Activated CD4-positive, alpha-beta memory T cell treated with anti-CD3 and anti-CD28 coated beads for 36 hours (primary cell): ENCODE measurements at places on chromosomes 6 and 20. TPM values are rescaled to one million over a fixed set of nuclear protein-coding genes. Genes with fewer than 3 reads are reported as not detected.
A peak's percentile ranks its signal among the peaks of the same experiment; 100 is the strongest.

BAK1 gene
- 57.7 TPM for total RNA-seq

DNA sequence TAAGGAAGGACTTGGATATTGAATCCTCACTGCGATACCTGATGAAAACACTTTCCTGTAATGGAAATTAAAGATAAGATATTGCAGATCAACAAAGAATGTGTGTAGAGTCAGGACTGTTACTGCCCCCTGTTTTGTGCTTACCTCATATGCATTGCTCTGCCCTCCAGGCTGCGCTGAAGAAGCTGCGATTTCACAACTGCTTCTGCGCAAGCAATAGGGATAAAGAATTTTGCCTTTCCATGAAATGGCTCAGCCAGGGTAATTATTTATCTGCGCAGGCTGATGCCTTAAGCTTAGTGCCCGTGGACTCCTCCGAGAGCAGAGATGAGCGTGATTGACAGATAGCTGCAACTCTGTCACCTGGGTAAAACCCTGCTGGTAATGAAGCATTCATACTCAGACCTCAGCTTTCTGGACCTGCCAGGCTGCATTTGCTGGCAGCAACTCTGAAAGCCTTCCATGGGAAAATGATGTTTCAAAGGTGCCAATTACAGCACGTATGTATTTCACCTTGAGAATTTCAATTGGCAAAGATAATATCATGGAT is 370.6 kb downstream of the SAMD5 start:
- H3K36me3 ChIP-seq = no peaks in the 10 kb centered on the region
- H3K4me3 ChIP-seq = no peak overlapping the region
- H3K27me3 ChIP-seq = no peaks in the 10 kb centered on the region
- H3K27ac ChIP-seq = no peak overlapping the region
- H3K4me1 ChIP-seq = no peaks in the 10 kb centered on the region
- no peak for DNase-seq

GUCA1A gene
- not detected for total RNA-seq

DNA sequence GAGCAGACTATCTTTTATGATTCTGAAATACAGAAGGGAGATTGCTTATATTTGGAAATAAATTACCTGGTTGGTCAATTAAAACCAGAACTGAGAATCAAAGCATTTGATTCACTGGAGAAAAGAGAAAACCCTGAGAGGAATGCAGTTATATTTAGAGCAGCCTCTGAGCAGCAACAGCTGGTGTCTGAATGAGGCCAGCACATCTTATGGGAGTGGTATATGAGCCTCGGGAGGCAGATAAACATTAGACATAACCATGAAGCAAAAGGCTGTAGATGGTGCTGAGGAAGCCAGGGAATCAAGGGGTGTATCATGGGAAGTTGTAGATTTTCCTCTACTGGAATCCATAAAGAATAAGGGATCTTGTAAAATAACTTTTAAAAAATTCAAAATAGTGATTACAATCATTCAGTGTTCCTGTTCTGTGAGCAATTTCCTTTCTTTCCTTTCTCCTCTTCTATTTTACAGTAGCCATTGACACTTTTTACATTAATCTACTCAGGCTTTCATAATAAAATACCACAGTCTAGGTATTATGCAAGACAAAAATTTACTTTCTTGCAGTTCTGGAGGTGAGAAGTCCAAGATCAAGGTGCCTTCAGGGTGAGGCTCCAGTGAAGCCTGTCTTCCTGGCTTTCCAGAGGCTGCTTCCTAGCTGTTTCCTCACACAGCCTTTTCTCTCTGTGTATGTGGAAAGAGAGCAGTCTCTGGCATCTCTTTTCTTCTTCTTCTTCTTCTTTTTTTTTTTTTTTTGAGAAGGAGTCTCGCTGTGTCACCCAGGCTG is 32.8 kb upstream of the ENPP5 start:
- H3K36me3 ChIP-seq = no peaks in the 10 kb centered on the region
- H3K4me1 ChIP-seq = peaks cover 4% of the 10 kb centered on the region
- no peak for DNase-seq
- H3K27me3 ChIP-seq = peaks cover 8% of the 10 kb centered on the region

BPIFB4 gene
- total RNA-seq = not detected

GRCh38 chr6:169409742-169410312 is 156.2 kb upstream of the THBS2 start:
- no peaks in the 10 kb centered on the region for H3K36me3 ChIP-seq
- no peak overlapping the region for H3K4me3 ChIP-seq
- H3K27ac ChIP-seq = no peak overlapping the region
- DNase-seq = no peak
- H3K4me1 ChIP-seq = no peaks in the 10 kb centered on the region

GRCh38 chr20:44532981-44533331 is 11.1 kb upstream of the SERINC3 start:
- peaks cover 3% of the 10 kb centered on the region for H3K4me1 ChIP-seq
- no peak overlapping the region for H3K27ac ChIP-seq
- DNase-seq = peak; percentile 24
- peaks cover 2% of the 10 kb centered on the region for H3K27me3 ChIP-seq

DNA sequence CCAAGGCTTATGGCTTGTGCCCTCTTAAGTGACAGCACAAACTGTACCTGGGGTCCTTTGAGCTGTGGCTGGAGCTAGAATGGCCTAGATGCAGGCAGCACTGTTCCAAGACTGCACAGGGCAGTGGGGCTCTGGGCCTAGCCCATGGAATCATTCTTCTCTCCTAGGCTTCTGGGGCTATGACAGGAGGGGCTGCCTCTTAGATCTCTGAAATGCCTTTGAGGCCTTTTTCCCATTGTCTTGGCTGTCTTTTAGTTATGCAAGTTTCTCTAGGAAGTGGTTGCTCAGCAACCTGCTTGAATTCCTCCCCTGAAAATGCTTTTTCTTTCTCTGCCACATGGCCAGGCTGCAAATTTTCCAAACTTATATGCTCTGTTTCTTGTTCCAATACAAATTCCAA is 183.4 kb downstream of the WDR27 start:
- H3K4me3 ChIP-seq = no peak overlapping the region
- no peaks in the 10 kb centered on the region for H3K4me1 ChIP-seq
- no peaks in the 10 kb centered on the region for H3K27me3 ChIP-seq
- peaks cover 14% of the 10 kb centered on the region for H3K36me3 ChIP-seq
- no peak overlapping the region for H3K27ac ChIP-seq

DNA sequence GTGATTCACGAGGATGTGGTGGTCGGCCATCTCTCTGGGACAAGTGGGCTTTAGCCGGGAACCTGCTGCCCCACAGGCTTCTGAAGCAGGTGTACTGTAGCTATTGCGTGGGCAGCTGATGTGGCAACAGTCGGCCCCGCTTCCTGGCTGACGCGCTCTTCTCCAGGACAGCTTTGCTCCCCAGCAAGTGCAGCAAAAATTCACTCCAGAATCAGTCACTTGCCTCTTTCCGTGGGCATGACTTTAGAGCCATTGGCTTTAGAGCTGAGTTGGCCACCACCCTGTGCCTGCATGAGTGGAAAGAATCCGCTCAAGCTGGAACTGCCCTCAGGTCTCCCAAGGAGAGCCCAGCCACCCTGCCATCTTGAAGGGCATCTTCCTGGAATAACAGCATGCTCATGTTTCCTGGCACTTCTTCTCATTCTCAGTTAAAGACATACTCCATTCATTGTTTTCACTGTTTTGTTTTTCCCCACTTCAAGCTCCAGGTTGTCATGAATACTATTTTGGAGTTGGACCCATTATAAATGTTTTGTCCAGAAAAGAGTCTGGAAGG is 178.3 kb downstream of the ZDHHC14 start:
- H3K36me3 ChIP-seq = no peaks in the 10 kb centered on the region
- no peak for DNase-seq
- H3K4me3 ChIP-seq = no peak overlapping the region
- H3K4me1 ChIP-seq = peaks cover 10% of the 10 kb centered on the region
- H3K27ac ChIP-seq = no peak overlapping the region

DNA sequence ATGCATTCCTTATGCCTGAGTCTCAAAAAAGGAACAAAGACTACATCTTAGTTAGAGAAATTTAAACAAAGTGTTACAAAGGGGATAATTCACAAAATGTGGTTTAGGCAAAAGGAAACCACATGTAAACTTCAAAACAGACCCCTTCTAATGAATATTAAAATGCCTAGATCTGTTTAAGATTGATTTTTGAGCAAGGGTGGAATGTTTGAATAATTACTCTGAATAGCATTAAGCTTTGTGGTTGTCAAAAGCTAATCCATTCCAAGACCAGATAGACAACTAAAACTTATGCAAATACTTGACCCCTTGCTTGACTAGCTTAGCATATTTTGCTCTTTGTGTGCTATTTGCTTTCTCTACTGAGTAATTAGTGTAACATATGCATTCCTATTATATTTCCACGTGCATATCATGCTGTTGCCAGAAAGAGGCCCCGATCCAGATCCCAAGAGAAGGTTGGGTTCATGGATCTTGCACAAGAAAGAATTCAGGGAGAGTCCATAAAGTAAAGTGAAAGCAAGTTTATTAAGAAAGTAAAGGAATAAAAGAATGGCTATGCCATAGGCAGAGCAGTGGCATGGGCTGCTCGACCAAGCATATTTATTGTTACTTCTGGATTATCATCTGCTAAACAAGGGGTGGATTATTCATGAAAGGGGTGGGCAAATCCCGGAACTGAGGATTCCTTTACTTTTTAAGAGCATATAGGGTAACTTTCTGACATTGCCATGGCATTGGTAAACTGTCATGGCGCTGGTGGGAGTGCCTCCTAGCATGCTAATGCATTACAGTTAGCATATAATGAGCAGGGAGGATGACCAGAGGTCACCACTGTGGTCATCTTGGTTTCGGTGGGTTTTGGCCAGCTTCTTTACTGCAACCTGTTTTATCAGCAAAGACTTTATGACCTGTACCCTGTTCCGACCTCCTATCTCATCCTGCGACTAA is 1193.4 kb upstream of the EYS start:
- no peaks in the 10 kb centered on the region for H3K36me3 ChIP-seq
- no peak for DNase-seq
- H3K27me3 ChIP-seq = no peaks in the 10 kb centered on the region
- no peak overlapping the region for H3K27ac ChIP-seq
- H3K4me3 ChIP-seq = no peak overlapping the region
- H3K4me1 ChIP-seq = no peaks in the 10 kb centered on the region

VSX1 gene
- total RNA-seq = not detected

GRCh38 chr6:144285548-144285797 is 338 bp downstream of the UTRN start:
- DNase-seq = no peak
- no peak overlapping the region for H3K27ac ChIP-seq
- H3K36me3 ChIP-seq = no peaks in the 10 kb centered on the region
- peaks cover 10% of the 10 kb centered on the region for H3K27me3 ChIP-seq

GRCh38 chr6:21070620-21071019 is 522.9 kb upstream of the SOX4 start:
- H3K4me3 ChIP-seq = no peak overlapping the region
- H3K27ac ChIP-seq = no peak overlapping the region

DNA sequence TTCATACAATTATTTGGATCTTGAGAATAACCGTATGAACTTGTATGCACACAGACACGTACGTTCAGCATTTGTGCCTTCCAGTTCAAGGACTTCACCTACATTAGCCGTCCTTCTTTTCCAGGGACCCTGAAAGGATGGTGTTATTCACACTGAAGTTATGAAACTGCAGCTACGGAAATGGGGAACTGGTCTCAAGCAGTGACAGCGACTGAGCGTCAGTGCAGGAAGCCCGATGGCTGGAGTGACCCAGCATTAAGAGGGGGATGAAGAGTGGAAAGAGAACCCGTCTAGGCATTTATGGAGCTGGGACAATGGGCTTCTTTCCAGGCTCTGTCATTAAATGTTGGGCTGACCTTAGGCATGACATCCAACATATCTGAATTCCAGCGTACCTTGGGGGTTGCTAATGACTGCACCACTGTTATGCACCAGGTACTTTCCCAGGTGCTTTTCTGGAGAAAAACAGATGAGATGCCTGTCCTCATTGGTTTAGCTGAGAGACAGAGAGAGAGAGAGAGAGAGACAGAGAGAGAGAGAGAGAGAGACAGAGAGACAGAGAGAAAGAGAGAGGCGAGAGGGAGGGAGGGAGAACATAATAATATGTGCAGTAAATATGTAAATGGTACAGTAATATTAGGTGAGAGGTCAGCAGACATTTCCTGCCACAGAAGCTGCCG is 204.7 kb upstream of the EXOC2 start:
- peaks cover 8% of the 10 kb centered on the region for H3K27me3 ChIP-seq
- H3K4me3 ChIP-seq = no peak overlapping the region
- DNase-seq = no peak
- H3K36me3 ChIP-seq = no peaks in the 10 kb centered on the region

GRCh38 chr20:4896119-4896702 is 105.1 kb downstream of the SLC23A2 start:
- DNase-seq = no peak
- no peaks in the 10 kb centered on the region for H3K27me3 ChIP-seq
- no peak overlapping the region for H3K4me3 ChIP-seq
- H3K27ac ChIP-seq = no peak overlapping the region
- H3K4me1 ChIP-seq = no peaks in the 10 kb centered on the region
- peaks cover 19% of the 10 kb centered on the region for H3K36me3 ChIP-seq

GINS1 gene
- 31.5 TPM for total RNA-seq

DNA sequence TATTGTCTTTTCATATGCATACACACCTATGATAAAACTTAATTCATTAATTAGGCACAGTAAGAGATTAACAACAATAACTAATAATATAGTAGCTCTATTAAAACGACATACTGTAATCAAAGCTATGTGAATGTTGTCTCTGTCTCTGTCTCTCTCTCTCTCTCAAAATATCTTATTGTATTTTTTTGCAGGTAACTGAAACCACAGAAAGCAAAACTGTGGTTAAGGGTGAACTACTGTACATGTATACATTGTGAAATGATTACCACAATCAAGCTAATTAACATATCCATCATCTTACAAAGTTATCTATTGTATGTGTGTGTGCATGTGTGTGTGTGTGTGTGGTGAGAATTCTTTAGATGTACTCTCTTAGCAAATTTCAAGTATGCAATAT is 242.0 kb upstream of the RSPO3 start:
- H3K27me3 ChIP-seq = no peaks in the 10 kb centered on the region
- no peak overlapping the region for H3K4me3 ChIP-seq
- H3K27ac ChIP-seq = no peak overlapping the region
- H3K4me1 ChIP-seq = no peaks in the 10 kb centered on the region
- no peak for DNase-seq

SLC22A7 gene
- not detected for total RNA-seq

GRCh38 chr6:131182991-131183425 is 47.7 kb downstream of the AKAP7 start:
- no peak overlapping the region for H3K27ac ChIP-seq
- peaks cover 9% of the 10 kb centered on the region for H3K4me1 ChIP-seq
- H3K36me3 ChIP-seq = no peaks in the 10 kb centered on the region
- H3K4me3 ChIP-seq = no peak overlapping the region
- H3K27me3 ChIP-seq = no peaks in the 10 kb centered on the region
- DNase-seq = no peak

DNA sequence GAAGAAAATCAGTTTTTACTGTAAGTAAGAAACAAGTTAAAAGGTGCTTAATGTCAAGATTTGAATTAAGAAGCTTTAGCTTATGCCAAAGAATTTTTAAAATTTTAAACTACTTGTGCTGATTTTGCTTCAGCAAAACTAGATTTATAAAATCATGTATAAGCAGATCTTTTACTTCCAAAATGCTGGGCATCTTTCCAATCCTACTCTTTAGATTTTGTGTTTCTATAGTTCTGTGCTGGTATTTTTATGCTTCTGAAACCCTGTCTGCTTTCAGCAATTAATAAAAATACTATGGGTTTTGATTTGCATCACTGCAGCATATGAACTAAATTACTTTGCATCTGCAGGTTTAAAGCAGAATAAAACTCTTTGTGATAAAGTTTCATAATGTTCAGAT is 238.6 kb upstream of the RNF217 start:
- DNase-seq = no peak
- no peaks in the 10 kb centered on the region for H3K36me3 ChIP-seq
- H3K27ac ChIP-seq = no peak overlapping the region
